ENCODE measurements at places on chromosomes 2 and 18. TPM values are rescaled to one million over a fixed set of nuclear protein-coding genes. Genes with fewer than 3 reads are reported as not detected.
A peak's percentile ranks its signal among the peaks of the same experiment; 100 is the strongest.

GRCh38 chr2:201128933-201129505, 13.1 kb downstream of the CFLAR start:
- no peak for DNase-seq

- no peak for DNase-seq
These were observed 187.1 kb downstream of the TCF4 start for GRCh38 chr18:55400590-55401541.

CRYBA2 gene
- polyA plus RNA-seq, result not detected

GRCh38 chr2:158024288-158024898, 77.3 kb upstream of the UPP2 start:
- peak; percentile 30 for DNase-seq

GRCh38 chr2:241506793-241507429, 1.5 kb downstream of the STK25 start:
- DNase-seq, result no peak

All from renal pelvis (tissue), 12 donors.